Activated naive CD4-positive, alpha-beta T cell treated with anti-CD3 and anti-CD28 coated beads, Interleukin-2, amount 10 ng/mL, durations not matched to agents 7 days and 5 days (primary cell): ENCODE measurements at places on chromosomes 11 and 22.

DNA sequence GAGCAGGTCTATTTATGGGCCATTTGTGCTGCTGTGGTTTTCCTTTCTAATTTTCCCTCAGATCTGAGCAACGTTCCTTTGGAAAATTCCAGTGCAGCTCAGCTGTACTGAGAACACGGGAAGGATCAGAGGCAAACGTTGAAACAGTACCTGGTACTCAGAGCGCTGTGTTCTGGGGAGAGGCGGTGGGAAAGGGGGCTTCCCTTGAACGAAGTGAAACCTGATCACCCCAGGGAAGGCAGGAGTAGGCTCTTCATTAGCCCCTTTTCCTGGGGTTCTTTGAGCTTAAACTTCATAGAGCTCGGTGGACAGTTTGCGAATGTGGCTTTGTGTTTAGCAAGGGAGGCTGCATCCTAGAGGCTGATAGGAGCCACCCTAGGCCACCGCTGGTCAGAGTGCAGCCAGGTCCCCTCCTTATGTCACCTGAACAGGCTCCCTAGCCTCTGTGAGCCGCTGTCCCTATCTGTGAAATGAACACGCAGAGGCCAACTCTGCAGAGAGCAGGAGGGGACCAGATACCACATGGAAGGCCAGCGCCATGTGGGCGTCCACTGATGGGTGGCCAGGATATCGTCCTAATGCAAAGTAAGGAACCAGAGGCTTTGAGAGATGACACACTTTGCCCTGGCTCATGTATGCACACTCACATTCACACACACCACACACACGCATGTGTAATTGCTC lies 1464.8 kb downstream of the BRD1 start:
- DNase-seq: no peak

DNA sequence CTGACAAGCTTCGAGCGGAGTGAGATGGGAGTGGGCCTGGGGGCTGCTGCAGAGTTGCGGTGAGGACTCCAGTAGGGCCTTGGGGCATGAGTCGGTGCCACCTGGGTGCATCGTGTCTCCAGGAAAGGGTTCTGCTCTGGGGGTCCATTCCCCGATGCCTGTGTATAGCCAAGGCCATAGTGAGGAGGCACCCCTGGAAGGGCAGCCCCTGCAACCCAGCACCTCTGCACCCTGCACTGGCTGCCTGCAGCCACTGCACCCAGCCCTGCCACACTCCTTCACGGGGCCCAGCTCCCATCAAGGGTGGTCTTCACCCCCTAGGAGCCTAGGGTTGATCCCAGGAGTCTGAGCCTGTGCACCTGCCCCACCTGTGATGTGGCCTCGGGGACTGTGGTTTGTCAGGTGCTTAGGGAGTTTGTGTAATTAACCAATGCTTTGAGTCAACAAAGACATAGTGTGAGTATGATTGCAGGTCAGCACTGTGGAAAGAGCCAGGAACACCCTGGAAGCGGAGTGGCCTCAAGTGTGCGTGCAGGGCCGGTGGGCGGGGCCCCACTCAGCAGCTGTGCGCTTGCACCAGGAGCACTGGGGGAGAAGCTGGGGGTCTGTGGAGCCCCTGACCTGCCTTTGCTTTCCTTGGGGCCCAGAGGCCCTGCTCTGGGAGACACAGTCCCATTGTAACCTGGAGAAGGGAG lies 1299.3 kb downstream of the BRD1 start:
- DNase-seq: no peak

DNA sequence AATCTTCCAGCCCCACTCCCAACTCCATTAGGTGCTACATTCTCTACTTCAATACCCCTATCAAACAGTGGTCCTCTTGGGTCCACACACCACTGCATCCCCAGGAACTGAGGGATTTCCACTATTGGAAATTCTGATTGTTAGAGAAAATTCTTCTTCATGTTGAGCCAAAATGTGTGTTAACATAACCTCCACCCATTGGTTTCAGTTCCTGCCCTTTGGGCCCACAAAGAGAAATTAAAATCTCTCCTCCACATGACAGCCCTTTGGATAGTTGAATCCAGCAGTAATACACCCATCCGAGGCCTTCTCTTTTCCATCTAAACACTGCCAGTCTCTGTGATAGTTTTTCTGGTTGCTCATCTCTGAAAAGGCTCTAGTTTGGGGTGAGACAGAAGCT lies 2.1 kb downstream of the VSIG2 start:
- DNase-seq: no peak

DNA sequence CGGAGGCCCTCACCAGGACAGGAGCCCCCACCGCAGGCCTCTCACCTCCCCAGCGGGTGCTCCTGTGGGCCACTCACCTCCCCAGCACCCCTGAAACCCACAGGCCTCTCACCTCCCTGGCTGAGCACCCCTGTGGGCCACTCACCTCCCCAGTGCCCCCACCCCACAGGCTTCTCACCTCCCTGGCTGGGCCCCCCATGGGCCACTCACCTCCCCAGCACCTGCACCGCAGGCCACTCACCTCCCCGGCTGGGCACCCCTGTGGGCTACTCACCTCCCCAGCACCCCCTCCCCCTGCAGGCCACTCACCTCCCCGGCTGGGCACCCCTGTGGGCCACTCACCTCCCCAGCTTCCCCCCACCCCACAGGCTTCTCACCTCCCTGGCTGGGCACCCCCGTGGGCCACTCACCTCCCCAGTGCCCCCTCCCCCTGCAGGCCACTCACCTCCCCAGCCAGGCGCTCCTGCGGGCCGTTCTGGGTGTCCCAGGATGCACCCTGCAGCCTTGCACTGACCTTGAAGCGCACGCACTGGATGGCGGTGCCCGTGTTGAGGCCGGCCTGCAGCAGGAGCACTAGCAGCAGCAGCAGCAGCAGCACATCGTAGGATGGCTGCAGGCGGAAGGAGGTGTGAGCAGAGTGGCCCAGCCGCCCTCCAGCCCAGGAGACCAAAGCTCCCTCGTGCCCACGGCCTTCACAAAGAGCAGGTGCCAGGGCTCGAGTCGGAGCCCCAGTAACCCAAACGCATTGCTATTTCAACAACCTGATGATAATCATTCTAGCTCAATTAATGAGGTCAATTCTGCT lies 5.7 kb upstream of the TTLL8 start:
- DNase-seq: no peak

- DNase-seq: no peak
These were observed 124.8 kb upstream of the CSNK2A3 start for GRCh38 chr11:11477695-11478420.

DNA sequence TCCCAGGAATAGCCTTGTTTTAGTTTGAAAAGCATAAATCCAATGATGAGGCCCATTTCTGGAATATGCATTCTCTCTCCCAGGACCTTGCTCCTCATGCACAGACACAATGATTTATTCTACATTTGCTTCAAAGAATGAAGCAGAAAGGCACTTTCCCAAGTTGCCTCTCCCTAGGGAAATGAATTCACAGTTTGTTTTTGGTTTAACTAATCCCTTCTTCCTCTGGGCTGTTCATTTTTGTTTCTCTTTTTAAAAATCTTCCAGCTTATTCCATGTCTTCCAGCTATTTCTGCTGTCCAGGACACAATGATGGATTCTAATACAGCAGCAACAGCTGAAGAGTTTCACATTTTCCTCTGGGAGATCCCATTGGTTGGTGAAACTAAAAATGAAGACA lies 1529.2 kb upstream of the TENM4 start:
- DNase-seq: no peak

- DNase-seq: no peak
These were observed 1178.3 kb downstream of the LRRC4C start for GRCh38 chr11:40281052-40281580.

- DNase-seq: no peak
These were observed 16.3 kb upstream of the C11orf87 start for GRCh38 chr11:109405671-109406070.

- no peak for DNase-seq
These were observed 25.4 kb downstream of the FXYD6 start for GRCh38 chr11:117851106-117851505.

DNA sequence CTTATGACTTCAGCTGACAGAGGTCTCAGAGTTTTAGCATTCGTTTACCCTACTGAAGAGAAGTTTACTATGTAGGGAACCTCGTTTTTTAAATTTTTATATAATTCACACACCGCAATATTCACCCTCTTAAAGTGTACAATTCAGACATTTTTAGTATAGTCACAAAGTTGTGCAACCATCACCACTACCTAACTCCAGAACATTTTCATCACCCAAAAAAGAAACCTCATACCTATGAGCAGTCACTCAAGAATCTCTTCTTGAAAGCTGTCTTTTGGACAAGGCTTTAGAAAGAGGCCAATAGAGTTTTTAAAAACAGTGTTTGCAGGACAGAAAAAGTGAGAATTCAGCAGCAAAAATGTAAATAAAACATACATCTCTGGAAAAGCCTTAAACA lies 39.5 kb upstream of the CLNS1A start:
- no peak for DNase-seq

GRCh38 chr11:8961401-8961800 lies 2.8 kb downstream of the TMEM9B start:
- no peak for DNase-seq

GRCh38 chr22:28034760-28035401 lies 115.8 kb upstream of the PITPNB start:
- DNase-seq: no peak

GRCh38 chr11:99683933-99684332 lies 663.2 kb downstream of the CNTN5 start:
- DNase-seq: no peak

GRCh38 chr11:7826324-7826723 lies 29.6 kb upstream of the OR5P2 start:
- DNase-seq: no peak

DNA sequence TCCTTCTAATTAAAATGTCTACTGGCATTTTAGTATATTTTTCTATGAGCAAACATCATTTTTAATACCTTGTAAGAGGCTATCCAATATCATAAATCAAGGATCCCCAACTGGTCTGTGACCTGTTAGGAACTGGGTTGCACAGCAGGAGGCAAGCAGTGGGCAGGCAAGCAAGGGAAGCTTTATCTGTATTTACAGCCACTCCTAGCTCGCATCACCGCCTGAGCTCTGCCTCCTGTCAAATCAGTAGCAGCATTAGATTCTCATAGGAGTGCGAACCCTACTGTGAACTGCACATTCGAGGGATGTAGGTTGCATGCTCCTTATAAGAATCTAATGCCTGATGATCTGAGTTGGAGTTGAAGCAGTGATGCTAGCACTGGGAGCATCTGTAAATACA lies 70.2 kb upstream of the CREB3L1 start:
- no peak for DNase-seq

GRCh38 chr11:12845739-12846358 lies 163.3 kb upstream of the RASSF10 start:
- no peak for DNase-seq

GRCh38 chr22:41341990-41342389 lies 39.8 kb upstream of the TEF start:
- DNase-seq: no peak

- no peak for DNase-seq
These were observed 29.8 kb upstream of the RELT start for GRCh38 chr11:73346186-73346935.

GRCh38 chr22:19174106-19175025 lies 4.2 kb downstream of the SLC25A1 start:
- no peak for DNase-seq

DNA sequence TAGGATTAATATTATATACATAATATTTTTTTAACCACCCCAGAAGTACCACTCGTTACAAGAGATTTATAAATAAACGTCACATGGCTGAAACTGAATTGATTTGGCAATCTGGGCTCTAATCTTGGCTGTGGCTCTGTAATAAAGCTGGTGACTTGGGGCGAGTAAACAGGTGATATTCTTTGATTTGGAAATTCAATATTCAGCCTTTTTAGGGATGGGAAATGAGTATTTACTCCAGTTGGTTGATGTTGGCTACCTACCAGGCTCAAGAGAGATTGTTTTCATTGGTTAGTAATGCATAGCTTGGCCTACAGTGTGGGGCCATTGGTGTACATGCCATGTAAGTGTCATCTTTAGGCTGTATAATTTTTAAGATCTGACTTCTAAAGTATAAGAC lies 117.7 kb upstream of the SORL1-AS1 start:
- DNase-seq: no peak

GRCh38 chr22:43313244-43313889 lies 29.8 kb downstream of the SCUBE1 start:
- no peak for DNase-seq

DNA sequence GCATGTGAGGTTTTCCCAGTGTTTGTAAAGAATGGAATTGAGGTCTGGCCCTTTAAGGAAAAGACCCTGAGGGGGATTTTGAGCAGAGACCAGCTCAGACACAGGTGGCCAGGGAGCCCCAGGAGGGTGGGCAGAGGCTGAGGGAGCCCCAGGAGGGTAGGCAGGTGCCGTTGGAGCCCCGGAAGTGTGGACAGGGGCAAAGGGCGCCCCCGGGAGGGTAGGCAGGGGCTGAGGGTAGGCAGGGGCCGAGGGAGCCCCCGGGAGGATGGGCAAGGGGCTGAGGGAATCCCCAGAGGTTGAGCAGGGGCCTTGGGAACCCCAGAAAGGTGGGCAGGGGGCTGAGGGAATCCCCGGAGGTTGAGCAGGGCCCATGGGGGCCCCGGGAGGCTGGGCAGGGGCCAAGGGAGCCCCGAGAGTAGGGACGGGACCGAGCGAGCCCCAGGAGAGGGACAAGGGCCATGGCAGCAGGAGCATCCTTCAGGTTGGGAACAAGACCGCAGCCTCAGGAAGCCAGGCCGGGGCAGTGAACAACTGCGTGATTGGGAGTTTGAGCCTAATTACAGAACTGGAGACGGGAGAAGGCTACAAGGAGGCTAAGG lies 292.0 kb downstream of the BRD1 start:
- peak; percentile 2 for DNase-seq

GRCh38 chr11:95516786-95517185 lies 272.8 kb downstream of the FAM76B start:
- no peak for DNase-seq

- DNase-seq: no peak
These were observed 149.8 kb downstream of the TTC17 start for GRCh38 chr11:43508511-43508918.

- no peak for DNase-seq
These were observed 3.6 kb upstream of the SLC15A3 start for GRCh38 chr11:60955571-60955970.

GRCh38 chr22:24103301-24103700 lies 78.0 kb upstream of the SUSD2 start:
- DNase-seq: no peak
